Amygdala (tissue), 56 donors: ENCODE measurements at places on chromosomes 13 and 19.

- DNase-seq = no peak
Observed at GRCh38 chr13:31035185-31035965, 102.9 kb downstream of the TEX26 start.

- DNase-seq = no peak
Observed at GRCh38 chr13:105702441-105702840, 833.0 kb downstream of the EFNB2 start.

DNA sequence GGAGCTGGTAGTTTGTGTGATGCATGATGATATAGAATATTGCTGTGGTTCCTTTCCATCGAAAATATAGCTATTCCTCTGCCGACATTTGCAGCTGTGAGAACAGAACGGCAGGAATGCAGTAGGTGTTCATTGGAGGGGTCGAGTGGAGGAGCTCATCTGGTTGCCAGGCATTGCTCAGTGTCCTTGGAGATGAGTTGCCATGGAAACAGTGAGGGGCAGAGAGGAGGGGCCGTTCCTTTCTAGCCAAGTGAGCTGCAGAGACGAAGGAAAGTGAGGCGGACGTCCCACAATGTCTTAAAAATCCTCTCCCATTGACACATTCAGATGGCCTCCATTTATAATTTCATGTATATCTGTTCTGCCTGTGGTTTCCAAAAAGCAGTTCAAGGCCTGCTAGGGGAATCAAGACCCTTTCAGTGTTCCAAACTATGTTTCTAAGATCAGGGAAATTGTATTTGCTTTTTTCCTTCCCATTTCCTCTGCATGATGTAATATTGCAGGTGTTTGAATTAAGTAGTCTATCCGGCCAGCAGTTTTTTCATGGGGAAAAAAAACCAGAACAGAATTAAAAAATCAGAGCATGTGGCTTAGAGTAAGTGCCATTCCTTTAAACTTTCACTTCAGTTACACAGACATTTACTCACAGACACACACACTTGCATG lies 41.2 kb upstream of the ZNF835 start:
- peak; percentile 46 for DNase-seq

GRCh38 chr13:109672545-109672944 lies 113.8 kb downstream of the IRS2 start:
- no peak for DNase-seq

GRCh38 chr13:33728271-33729037 lies 89.5 kb upstream of the RFC3 start:
- DNase-seq = no peak

GRCh38 chr13:99120751-99121150 lies 79.9 kb upstream of the UBAC2 start:
- no peak for DNase-seq
